ENCODE measurements at places on chromosomes 11 and 22.

DNA sequence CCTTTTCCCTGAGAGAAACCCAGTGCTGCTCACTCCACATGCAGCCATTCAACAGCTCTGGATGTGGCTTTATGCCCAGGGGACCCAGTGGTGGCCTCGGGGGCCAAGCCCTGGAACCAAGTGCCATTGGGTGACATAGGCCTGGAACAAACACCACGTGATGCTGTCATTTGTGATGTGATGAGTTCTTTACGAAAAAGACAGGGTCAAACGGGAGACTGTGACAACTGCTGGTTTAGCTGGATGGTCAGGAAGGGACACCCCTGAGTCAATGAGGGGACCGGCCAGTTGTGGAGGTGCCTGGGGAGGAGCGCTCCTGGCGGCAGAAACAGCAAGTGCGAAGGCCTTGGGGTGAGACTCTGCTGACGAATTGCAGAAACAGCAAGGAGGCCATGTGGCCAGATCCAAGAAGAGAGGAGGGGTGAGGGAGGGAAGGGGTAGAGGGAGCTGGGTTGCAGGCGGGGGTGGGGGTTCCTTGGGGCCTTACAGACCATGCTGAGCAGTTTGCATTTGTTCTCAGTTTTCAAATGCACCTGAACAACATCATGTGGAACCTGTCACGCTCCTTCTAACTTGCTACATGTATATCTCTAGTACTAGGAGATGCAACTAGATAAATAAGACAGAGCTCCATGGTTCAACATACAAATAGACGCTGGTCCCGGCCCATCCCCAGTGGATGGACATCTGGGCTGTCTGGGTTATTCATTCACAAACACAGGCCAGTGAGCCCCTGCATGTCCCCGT is 56.1 kb downstream of the IGLL5 start:
- no peak for DNase-seq

DNA sequence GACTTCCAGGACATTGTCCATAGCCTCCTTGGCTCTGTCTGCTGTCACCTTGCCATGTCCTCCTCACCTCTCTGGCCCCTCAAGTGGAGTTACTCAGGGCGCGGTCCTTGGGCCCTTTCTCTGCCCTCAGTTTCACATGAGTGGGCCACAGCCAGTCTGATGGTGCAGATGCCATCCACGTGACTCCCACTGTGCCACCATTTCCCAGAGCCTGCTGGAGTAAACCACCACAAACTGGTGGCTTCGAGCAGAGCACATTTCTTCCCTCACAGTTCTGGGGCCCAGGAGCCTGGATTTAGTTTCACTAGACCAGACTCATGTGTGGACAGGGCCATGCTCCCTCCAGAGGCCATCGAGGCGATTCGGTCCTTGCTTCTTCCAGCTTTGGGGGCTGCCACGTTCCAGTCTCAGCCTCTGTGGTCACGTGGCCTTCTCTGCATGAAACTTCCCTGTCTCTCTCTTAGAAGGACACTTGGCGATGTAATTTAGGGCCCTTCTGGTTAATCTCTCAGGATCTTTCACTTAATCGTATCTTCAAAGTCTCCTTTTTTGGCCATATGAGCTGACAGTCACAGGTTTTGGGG is 14.6 kb downstream of the SMARCB1 start:
- no peak for DNase-seq

DNA sequence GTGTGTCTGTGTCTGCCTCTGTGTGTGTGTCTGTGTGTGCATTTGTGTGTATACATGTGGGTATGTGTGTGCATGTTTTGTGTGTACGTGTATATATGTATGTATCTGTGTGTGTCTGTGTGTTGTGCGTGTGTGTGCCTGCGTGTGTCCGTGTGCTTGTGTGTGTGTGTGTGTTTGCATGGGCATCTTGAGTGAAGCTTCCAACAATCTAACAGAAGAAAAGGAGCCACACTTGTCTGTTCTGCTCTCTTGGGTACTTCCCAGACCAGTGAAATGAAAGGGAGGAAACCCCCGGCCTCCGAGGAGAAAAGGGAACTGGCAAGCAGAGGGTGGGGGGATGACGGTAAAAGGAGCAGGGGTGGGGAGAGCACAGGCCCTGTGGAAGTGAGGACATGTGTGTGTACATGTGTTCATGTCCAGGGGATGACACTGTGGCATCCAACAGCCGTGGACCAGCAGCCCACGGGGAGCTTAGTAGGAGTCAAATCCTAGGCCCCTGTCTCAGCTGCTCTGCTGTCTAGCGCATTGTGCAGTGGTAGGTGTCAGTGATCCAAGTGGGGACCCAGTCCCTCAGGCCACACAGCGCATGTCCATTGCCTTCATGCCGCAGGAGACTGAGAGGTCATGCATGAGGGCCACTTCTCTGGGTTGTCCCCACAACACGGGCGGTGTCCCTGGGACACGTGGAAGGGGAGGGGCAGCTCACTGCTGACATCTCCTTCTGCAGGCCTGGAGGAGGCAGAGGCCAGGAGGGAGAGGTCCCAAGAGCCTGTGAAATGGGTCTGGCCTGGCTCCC is 8.1 kb downstream of the CSF2RB start:
- DNase-seq = no peak

DNA sequence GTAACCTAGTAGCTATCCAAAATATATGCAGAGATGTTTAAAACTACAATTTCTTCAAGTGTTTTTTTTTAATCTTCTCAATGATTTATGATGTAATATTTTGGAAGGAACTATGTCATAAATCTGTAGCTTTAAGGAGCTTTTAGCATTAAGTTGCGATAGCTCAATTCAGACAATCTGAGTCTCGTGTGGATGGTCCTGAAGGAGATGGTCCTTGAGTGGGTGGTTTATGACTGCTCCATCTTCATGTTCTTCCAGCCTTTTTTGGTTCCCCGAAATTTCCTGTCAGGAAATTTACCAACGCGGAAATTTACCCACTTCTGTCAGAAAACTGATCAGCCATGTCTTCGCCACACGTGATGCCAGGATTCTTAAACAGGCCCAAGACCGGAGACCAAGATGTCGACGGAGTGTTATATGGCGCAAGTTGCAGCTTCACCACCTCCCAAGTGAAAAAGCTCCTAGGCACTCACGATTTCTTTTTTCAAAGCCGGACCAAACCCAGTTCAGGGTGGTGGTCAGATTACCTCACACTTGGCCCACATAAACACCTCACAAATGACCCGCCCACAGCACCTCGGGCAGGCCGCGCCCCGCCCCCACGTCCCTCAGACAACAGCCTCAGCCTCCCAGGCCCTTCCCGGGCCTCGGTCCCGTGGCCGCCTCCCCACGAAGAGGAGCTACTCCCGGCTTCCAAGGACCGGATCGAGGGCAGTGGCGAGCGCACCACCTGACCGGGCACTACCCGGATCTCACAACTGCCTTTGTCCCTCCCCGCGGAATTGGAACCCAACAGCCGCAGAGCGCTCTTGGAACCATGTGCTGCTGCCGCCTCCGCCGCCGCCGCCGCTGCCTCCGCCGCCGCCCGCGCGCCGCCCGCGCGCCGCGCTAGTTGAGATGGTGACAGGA is at the start of gene MORC2:
MORC2 (minus strand) TSS at position 760 of the 909 bp plus-strand sequence. CDS start 885 bp downstream, outside the sequence.
- peak; percentile 16 for DNase-seq

DNA sequence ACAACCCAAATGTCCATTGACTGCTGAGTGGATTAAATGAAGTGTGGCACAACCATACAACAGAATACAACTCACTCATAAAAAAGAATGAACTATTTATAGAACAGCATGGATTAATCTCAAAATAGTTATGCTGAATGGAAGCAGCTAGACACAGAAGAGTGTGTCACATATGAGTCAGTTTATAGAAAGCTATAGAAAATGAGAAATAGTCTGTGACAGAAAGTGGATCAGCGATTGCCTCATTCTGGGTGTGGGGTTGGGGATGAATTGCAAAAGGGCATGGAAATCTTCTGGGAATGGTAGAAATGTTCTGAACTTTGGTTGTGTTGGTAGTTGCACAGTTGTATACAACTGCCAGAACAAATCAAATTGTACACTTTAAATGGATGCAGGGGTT is 37.4 kb downstream of the PRR5L start:
- no peak for DNase-seq

DNA sequence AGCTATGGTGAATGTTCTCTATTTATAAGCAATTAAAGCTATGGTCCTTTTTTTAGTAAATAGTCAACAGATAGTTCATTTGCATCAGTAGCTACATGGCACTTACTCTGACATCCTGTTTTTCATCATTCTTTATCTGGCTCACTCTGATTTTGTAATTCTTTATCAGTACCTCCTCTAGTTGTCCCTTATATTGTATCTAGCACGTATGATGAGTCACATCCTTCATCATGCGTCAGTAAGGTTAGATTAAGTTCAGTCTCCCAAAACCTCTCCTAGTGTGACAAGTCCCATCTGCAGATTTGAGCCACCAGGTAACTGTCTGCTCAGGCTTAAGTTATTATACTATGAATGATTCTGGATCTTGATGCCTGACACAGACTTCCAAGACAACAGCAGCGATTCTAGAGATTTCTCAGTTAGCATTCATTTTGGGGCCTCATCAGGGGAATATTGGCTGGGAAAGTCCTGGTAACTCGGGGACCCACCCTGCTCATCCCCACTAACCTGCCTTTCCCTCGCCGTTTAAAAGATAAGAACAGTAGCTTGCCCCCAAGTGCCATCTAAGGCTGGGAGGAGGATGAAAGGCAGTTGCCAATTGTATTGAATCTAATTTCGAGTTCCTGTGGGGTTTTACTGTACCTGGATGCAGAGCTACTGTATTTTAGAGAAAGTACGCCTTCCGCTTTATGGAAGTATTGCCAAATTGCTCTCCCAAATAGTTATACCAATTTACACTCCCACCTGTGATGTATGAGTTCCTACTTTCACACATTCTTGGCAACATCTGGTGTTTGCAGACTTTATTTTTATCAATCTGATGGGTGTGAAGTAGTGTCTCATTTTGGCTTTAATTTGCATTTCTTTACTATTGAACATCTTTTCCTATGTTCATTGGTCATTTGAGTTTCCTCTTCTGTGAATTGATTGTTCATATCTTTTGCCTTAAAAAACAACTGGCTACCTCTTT is 55.9 kb downstream of the ZC3H12C start:
- no peak for DNase-seq

DNA sequence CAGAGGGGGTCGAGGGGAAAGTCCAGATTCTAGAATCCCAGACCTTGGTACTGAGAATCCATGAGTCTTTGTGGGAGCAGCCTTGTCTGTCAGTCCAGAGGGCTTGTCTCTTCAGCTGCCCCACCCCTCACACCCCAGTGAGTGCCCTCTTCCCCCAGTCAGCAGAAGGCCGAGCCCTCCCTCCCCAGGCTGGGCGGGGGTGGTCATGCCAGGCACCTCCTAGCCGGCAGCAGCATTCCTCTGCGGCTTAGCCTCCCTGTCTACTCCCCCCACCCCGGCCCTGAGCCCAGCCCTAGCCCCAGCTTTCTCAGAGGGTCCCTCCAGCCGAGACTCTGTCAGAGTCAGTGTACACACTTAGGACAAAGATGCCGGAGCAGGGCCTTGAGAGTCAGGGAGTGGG is 4.6 kb downstream of the SOX10 start:
- no peak for DNase-seq

DNA sequence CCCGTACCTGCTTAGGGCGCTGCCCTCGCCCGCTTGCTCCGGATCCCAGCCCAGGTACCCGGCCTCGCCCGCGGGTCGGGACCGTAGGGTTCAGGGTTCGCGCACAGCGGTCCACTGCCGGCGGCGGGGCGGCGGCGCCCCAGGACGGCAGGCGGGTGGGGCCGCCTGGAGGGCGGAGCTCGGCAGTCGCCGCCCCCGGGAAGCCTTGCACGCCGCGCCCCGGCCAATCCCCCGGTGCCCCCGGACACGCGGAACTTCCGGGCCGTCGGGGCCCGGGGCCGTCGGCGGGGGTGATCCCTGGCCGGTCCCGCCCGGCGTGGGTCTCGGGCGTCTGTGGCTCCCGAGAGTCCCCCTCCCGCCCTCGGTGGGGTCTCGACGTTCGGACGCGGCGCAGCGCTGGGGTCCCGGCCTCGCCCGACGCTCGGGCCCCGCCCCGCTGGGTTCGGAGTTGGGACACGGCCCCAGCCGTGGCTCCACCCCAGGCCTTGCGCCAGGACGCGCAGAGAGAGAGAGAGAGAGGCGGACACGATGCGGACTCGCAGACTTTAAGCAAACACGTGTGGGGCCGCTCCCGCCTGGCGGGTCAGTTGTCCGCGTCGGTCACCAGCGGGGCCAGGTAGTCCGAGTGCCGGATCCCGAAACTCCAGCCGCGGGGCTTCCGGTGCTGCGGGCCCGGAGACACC is at the start of gene TYMP:
TYMP (minus strand) TSS at position 116 of the 683 bp plus-strand sequence. CDS start 303 bp downstream, outside the sequence.
- peak; percentile 64 for DNase-seq

DNA sequence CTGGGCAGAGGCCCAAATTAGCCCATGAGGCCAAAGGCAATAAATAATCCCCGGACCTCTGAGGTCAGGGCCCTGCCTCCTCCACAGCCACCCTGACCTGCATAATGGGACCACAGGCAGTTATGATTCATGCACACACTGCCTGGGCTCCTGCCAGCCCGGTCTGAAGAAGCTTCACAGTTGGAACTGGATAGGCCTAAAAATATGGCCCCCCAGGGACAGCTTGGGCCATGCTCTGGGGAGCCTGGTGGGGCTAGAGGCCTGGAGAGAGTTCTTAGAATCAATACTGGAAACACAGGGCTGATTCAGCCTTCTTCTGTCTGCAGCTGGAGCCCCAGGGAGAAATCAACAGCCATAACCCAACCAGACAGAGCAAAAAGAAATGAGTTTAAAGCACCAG is 112.8 kb upstream of the CADM1 start:
- peak; percentile 68 for DNase-seq

DNA sequence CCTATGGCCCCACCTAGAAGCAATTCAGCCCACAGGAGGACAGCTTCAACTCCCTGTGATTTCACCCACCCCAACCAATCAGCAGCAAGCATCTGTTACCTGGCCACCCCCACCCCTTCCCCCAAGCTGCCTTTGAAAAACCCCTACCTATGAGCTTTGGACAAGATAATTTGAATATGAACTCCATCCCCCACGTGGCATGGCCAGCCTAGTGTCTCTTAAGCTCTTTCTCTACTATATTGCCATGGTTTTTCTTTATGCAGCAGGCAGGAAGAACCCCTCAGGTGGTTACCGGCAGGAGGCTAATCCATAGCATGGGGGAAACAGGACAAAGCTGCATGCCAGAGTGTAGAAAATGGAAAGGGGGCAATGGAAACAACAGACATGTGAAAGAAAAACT is 29.0 kb downstream of the CTSC start:
- no peak for DNase-seq

GRCh38 chr11:60316317-60316716 is 10.7 kb upstream of the MS4A6E start:
- no peak for DNase-seq

- no peak for DNase-seq
Observed at GRCh38 chr11:12160680-12161079, 50.3 kb downstream of the MICAL2 start.

GRCh38 chr11:68838572-68838964 is 3.1 kb downstream of the CPT1A start:
- DNase-seq = no peak

GRCh38 chr11:86067009-86067850 is 1.7 kb downstream of the PICALM start:
- DNase-seq = no peak

DNA sequence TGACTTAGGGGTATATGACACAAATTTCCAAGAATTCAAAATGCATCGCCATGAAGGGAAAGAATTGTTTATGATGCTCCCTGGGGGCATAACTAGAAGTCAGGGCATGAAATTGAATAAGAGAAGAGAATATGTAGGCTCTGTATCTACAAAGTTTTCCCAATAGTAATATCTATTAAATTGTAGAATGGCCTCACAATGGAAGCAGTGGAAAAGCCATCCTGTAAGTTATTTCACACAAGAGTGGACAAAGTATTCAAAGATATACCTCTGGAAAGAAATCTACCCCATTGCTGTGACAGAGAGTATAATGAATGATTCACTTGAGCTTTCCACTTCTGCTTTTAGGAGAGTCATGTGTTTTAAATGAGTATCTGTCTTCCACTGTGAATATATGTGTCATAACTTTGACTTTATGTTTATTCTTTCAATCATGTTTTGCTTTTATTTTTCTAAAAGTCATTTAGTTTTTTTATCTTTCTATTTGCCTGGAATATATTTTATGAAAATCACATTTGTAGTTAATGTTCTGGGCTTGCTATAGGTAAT is 65.7 kb upstream of the DDI1 start:
- peak; percentile 70 for DNase-seq
